Fibroblast of skin of left biceps (primary cell): ENCODE measurements at places on chromosomes 1 and 21.

- no peak for DNase-seq
These were observed 53.1 kb downstream of the XCL1 start for GRCh38 chr1:168629466-168629865.

GRCh38 chr1:28950449-28950848 is 36.1 kb downstream of the EPB41 start:
- no peak for DNase-seq

- DNase-seq = no peak
These were observed 32.1 kb downstream of the GRHL3 start for GRCh38 chr1:24351247-24351646.

DNA sequence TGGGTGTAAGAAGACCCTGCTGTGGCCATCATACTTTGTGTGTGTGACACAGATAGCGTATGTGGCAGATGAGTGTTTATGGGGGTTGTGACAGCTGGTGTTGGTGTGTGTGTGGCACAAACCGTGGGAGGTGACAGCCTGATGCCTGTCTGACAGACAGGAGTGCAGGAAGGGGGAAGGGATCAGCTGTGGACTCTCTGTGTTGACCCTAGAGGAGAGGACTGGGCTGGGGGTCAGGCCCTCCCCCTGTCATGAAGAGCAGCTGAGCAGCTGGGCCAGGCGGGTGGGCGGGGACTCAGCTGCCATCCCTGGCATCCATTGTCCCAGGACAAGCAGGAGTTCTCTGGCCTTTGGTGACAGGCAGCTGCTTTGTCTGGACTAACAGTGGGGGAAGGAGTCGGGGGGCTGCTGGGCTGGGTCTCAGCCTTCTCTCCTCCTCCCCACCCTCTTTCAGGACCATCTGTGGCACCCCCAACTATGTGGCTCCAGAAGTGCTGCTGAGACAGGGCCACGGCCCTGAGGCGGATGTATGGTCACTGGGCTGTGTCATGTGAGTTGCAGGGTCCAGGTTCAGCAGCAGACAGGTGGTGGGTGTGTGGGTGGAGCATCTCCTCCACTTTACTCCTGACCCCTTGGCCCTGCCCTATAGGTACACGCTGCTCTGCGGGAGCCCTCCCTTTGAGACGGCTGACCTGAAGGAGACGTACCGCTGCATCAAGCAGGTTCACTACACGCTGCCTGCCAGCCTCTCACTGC is 2.3 kb downstream of the PLK3 start:
- no peak for DNase-seq

DNA sequence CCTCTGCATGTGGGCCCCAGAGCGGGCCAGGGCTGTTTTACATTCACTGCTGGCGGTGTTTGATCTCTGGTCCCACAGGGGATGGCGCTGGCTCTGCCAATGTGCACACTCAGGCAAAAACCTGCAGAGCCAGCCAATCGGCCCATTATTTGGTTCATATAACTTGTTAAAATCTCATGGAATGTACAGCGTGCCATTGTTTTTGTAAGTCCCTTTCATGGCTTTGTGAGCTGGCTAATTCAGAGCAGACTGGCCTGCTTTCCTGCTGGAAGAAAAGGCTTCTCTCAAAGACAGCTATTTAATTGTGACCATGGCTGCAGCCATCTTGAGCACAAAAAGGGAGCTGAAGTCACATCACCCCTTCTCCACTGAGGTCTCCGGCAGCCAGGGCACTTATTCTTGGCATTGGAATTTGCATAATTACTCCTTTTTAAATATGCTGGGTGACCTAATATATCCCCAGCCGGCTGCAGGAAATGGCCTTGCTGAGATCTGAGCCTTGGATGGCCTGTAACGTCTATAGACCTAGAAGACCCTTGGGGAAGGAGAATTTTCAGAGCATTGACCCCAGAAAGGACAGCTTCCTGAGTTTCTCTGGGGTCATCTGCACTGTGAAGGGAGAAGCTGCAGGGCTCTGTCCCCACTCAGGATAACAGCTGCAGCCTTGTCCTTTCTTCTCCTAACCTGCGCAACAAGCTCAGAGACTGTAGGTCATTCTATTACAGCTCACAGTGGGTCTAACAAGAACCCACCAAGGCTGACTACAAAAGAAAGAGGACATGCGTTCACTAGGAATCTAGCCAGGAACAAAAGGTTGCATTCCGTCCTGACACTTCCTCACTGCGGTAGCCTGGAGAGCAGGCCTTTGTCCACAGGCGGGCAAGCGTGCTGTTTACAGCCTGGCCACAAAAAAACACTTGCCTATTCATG is 45.8 kb downstream of the BCAR3 start:
- DNase-seq = no peak

- DNase-seq = no peak
These were observed 70.3 kb downstream of the URB2 start for GRCh38 chr1:229696385-229696784.

DNA sequence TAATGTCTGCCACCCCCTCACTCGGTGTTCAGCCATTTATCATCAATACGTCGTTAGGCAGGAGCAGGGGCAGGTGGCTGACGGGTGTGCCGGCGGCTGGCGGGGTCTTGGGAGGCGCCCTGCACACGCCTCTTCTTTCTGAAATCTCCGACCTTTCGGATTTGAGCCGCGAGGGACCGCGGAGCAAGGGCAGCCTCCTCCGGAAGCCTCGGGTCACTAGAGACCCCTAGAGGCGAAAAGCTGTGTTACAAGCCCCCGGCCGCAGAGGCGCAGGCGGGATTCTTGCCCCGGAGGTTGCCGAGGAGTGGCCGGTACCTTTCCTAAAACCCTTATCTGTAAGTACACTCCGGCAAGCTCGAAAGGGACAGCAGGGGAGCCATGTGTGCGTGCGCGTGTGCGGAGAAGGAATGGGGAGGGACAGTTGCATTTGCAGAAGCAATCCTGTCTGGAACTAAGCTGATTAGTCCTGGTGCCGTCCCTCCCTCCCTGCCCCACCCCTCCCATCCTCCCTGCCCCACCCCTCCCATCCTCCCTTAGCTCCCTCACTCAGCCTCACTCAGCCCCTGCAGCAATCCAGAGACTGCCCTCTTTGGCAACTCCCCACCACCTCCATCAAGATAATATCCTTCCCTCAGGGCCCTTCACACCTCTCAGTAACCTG is 11.0 kb downstream of the BRINP2 start:
- DNase-seq = no peak

GRCh38 chr21:21196087-21196486 is 197.9 kb downstream of the NCAM2 start:
- no peak for DNase-seq

GRCh38 chr1:31007462-31007991 is 58.0 kb downstream of the PUM1 start:
- DNase-seq = peak; percentile 78

DNA sequence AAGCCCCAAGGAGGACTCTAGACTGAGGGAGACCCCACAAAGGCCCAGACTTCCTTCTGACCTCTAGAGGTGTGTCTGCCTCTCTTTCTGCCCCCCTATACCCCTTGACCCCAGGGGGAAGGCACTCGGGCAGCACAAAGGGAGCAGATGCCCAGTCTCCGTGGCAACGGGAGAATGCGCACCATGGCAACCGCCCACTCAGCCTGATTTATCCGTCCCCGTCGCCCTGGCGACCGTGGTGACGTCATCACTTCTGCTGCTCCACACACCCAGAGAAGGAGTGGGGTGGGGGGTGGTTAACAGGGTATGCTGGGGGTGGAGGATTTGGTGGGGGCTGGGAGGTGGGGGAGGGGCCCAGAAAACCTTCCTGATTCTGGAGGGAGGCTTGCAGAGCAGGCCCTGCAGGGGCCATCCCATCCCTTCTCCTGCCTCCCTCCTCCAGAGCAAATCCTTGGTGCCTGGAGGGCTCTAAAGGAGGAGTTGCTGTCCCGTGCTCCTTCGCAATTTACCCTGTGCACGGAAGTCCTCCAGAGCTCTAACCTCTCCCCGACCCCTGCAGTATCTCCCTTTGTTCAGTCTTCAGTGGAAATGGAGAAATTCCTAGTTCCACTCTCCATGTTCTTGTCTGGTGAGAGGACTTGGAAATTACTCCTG is 6.3 kb downstream of the CELF3 start:
- DNase-seq = no peak

GRCh38 chr1:207995576-207995975 is 84.7 kb upstream of the CD34 start:
- no peak for DNase-seq

GRCh38 chr1:234769284-234769985 is 159.5 kb upstream of the IRF2BP2 start:
- DNase-seq = no peak

GRCh38 chr1:184219414-184219813 is 167.4 kb upstream of the C1orf21 start:
- no peak for DNase-seq

GRCh38 chr1:3922851-3923250 is 22.8 kb upstream of the C1orf174 start:
- DNase-seq = no peak

DNA sequence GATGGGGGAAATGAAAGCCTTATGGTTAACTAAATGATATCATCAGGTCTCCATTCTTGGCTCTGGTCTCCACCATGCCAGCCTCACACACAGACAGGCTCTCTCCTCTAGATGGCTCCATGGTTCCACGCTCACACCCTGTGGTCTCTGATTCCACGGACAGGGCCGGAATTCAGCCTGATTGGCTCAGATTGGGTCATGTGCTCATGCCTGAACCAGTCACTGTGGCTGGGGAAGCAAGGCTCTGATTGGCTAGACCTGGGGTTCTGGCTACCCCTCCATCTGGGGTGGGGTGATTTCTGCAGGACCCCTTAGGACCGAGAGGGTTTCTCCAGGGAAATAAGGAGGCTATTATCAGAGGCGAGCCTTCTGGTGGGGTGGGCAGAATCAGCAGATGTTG is 277.0 kb downstream of the PTPRU start:
- peak; percentile 7 for DNase-seq

- DNase-seq = no peak
These were observed at the start of gene G0S2 for GRCh38 chr1:209674957-209675564. G0S2 (plus strand) TSS chr1:209675412; CDS start chr1:209675685, 273 bp downstream.

- DNase-seq = peak; percentile 6
These were observed 4.3 kb downstream of the TCHH start for GRCh38 chr1:152110860-152111514.

DNA sequence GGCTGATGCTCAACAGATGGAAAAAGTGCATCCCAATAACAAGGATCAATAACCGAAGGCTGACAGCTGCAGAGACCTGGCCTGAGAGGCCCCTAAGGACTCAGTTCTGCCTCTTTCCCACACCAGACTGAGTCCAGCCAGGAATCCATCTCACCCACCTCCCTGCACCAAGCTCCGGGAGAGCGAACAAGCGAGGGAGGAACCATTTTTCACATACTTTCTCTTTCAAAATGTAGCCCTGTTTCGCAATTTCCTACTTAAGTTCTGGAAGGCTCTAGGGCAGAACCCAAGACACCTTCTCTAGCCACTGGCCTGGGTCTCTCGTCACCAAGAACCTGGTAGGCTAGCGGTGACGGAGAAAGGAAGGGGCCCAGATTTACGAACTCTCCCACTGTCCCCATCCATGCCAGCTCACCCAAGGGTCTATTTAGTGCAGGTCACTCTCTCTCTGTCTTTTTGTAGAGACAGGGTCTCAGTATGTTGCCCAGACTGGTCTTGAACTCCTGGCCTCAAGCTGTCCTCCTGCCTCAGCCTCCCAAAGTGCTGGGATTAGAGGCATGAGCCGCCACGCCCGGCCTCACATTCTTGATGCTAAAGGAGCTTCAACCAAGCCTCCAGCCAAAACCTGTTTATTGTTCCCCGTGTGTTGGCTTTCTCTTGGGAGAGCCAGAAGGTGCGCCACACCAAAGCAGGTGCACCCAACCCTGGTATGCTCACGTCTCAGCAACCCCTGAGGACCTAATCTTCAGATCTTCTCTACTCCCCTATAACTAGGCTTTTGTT is 10.9 kb upstream of the GNL2 start:
- DNase-seq = no peak

GRCh38 chr1:162908236-162908635 is 47.3 kb upstream of the CCDC190 start:
- no peak for DNase-seq

GRCh38 chr1:1116701-1117468 is 996 bp upstream of the C1orf159 start:
- DNase-seq = no peak

GRCh38 chr1:36599828-36600227 is 117.1 kb upstream of the CSF3R start:
- no peak for DNase-seq

- no peak for DNase-seq
These were observed 35.6 kb downstream of the NTPCR start for GRCh38 chr1:232985882-232986526.

DNA sequence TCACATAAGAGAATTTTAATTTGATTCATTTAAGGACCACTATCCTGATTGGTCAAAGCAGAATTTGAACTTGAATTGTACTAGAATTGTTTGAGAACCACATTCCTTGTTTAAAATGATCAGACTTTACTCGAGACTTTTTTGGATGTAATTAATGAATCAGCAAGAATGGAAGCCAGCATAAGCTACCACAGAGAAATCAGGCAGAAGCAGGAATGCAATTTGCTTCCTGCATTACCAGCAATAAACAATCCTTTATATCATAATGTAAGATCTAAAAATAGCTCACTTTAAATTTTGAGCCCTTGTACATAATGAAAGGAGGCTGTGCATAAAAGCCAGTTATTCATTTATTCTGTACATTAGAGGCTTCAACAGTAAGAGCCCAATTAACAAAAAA is 119.8 kb upstream of the BACE2 start:
- peak; percentile 52 for DNase-seq

- DNase-seq = peak; percentile 69
These were observed 36.1 kb downstream of the DPH5 start for GRCh38 chr1:100989306-100990077.

- no peak for DNase-seq
These were observed 1.2 kb downstream of the HES4 start for GRCh38 chr1:998745-998994.

GRCh38 chr1:212055333-212055732 is 19.8 kb downstream of the DTL start:
- no peak for DNase-seq

- DNase-seq = no peak
These were observed 249.9 kb downstream of the NFIA start for GRCh38 chr1:61332196-61332753.

DNA sequence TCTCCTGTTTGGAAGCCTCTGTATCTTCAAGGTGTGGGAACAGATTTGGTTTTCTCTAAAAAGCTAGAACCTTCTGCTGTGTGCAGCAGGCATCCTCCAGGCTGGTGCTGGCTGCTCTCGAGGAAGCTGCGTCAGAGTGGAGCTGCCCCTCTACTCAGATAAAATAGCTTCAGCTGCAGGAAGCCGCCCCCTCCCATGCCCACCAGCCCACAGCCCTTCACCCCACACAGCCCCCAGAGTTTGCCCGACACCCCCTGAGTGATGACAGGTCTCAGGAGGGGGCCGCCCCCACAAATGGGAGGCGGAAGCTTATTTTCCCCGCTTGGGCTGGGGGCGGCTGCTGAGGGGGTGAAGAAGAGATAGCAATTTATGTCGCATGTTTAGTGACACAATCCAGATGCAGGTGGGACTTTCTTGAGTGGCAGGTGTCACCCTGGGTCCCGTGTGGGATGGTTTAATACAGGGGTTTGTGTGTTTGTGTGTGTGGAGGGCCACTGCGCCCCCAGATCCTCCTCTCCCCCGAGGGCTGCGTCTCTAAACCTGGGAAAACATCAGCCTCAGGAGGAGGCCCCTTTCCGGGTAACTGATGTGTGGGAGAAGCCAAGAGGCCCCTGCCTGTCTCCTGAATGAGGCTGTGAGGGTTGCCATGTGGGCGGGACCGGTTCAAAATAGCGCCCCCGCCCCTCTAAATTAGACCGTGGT is 55.4 kb downstream of the STUM start:
- no peak for DNase-seq

- DNase-seq = no peak
These were observed 434.0 kb downstream of the PLA2G4A start for GRCh38 chr1:187262731-187263130.

GRCh38 chr1:52850951-52851350 is 8.4 kb downstream of the ZYG11A start:
- DNase-seq = no peak

- no peak for DNase-seq
These were observed 5.4 kb downstream of the ARTN start for GRCh38 chr1:43938892-43939587.
